ENCODE measurements at places on chromosomes 3 and 15.

GRCh38 chr3:42763021-42763420 is 10.0 kb downstream of the CCDC13 start:
- no peak for DNase-seq

GRCh38 chr3:133130168-133130567 is 92.0 kb downstream of the TMEM108 start:
- DNase-seq = peak; percentile 65

GRCh38 chr3:65999606-66000005 is 39.1 kb downstream of the MAGI1 start:
- DNase-seq = no peak

DNA sequence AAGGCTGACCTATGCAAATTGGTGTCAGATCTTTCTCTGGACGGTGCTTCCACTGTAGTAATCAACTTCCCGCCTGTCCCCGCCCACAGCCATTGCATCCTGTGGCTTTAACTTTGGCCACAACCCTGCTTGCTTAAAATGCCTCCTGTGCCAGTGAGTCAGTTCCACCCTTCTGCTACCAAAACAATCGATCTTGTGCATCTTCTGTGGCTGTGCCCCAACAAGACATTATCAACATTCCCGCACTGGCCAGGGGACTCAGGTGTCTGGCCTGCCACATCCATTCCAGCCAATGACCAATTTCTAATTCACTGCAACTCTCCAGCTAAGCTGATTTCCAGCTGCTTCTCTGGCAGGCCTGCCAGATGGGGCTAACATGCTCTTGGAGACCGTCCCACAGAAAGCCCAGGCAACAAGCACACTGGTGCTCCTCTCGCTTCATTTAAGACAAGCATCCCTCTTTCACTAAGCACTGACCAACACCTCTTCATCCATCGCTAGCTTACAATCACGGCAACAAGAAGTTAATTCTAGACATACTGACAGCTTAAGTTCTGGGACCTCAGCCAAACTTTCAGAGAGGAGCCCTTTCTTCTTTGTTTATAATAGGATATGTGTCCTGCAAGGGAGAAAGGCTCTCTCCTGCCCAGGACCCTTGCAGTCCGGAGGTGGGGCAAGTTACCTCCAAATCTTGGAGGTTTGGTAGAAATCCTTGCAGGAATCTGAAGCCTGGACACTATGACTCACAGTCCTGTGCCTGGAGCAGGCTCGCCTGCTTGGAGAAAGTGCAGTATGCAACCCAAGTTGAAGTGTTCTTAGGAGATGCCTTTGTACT is 6.7 kb downstream of the CA12 start:
- no peak for DNase-seq

All from BE2C (cell line).